PC-9 (cell line): ENCODE measurements at places on chromosomes 12 and 14. TPM values are rescaled to one million over a fixed set of nuclear protein-coding genes. Genes with fewer than 3 reads are reported as not detected.

DNA sequence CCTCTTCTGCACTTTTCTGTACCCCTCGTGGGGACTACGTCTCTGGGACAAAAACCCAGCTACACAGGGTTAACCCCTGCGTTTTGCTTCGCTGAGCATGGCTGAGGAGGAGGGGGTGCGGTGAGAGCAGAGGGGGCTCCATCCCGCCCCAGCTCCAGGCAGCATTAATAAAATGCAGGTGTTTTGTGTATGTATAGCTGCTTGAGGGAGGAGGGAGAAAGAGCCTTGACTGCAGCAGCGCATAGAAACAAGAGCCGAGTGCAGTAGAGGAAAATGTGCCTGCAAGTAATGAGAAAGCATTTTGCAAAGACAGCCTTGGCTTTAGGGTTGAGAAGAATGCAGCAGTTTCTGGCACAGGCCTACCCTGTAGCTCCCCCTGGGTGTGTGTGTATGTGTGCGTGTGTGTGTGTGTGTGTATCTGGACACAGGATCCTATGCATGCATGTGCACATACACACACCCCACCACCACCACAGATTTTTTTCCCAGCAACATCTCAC, 103.9 kb downstream of the ZFP36L1 start:
- H3K4me1 ChIP-seq = peaks cover 71% of the 10 kb centered on the region
- no peak for DNase-seq
- no peak overlapping the region for H3K4me3 ChIP-seq

- H3K36me3 ChIP-seq = no peaks in the 10 kb centered on the region
- H3K27me3 ChIP-seq = no peaks in the 10 kb centered on the region
- no peak overlapping the region for H3K4me3 ChIP-seq
- H3K27ac ChIP-seq = no peak overlapping the region
- H3K4me1 ChIP-seq = no peaks in the 10 kb centered on the region
Observed at GRCh38 chr12:116827432-116827831, 53.8 kb downstream of the HRK start.

GRCh38 chr12:92673756-92674155, 29.0 kb upstream of the PLEKHG7 start:
- H3K36me3 ChIP-seq = no peaks in the 10 kb centered on the region
- no peaks in the 10 kb centered on the region for H3K27me3 ChIP-seq
- no peak overlapping the region for H3K4me3 ChIP-seq

GRCh38 chr14:73663548-73664212, 18.9 kb downstream of the DNAL1 start:
- H3K36me3 ChIP-seq = peaks cover 12% of the 10 kb centered on the region
- H3K27ac ChIP-seq = no peak overlapping the region
- H3K4me1 ChIP-seq = peaks cover 22% of the 10 kb centered on the region
- no peak overlapping the region for H3K4me3 ChIP-seq
- no peaks in the 10 kb centered on the region for H3K27me3 ChIP-seq
- DNase-seq = peak; percentile 37

- no peak overlapping the region for H3K27ac ChIP-seq
- H3K27me3 ChIP-seq = peaks cover 83% of the 10 kb centered on the region
- H3K36me3 ChIP-seq = no peaks in the 10 kb centered on the region
- no peak overlapping the region for H3K4me3 ChIP-seq
- no peaks in the 10 kb centered on the region for H3K4me1 ChIP-seq
Observed at GRCh38 chr12:4421590-4422031, 24.0 kb downstream of the FGF6 start.

DNA sequence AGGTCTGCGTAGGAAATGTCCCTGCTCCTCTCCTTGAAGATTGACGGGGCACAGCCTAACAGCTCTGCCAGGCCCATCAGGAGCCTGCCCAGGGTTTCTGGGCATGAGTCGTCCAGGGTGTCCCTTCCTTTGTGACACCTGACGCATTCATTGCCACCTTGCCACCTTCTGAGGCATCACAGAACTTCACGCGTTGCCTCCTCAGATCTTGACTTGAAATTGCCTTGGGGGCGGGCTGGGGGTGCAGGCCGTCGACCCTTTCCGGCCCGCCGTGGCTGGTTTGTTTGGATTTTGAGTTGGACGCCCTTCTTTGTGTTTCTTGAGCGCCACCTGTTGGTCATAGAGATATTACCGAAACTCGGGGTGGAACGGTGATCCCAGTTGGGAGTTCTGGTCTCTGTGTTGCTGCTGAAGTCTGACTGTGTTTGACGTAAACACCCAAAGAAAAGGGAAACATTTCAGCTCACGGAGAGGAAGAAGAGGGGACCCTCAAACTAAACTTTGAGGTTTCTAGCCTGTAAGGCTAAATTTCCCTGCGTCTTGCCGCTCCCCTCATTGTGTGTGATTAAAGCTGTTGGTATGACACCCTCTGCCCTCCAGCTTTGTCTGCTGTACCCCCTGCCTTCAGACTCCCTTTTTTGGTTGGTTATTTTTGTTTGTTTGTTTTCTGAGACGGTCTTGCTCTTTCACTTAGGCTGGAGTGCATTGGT, 44.6 kb downstream of the MLXIP start:
- peaks cover 5% of the 10 kb centered on the region; the same call in 1 of the 2 replicates for H3K4me1 ChIP-seq
- H3K27me3 ChIP-seq = no peaks in the 10 kb centered on the region
- no peaks in the 10 kb centered on the region for H3K36me3 ChIP-seq
- peak overlapping the region; percentile 49 for H3K27ac ChIP-seq
- peak; percentile 53 for DNase-seq

- H3K27ac ChIP-seq = 0 out of 2 replicates have a peak overlapping the region, but pooled peaks have one; percentile 9
- H3K27me3 ChIP-seq = no peaks in the 10 kb centered on the region
- DNase-seq = no peak
- H3K36me3 ChIP-seq = no peaks in the 10 kb centered on the region
- no peak overlapping the region for H3K4me3 ChIP-seq
Observed at GRCh38 chr14:65277027-65277426, 135.5 kb upstream of the FUT8 start.

- no peaks in the 10 kb centered on the region for H3K4me1 ChIP-seq
- no peak overlapping the region for H3K4me3 ChIP-seq
- H3K36me3 ChIP-seq = no peaks in the 10 kb centered on the region
Observed at GRCh38 chr14:66015071-66015780, 470.9 kb upstream of the CCDC196 start.

GRCh38 chr14:52021957-52022600, 32.7 kb downstream of the RTRAF start:
- no peak overlapping the region for H3K4me3 ChIP-seq
- H3K27ac ChIP-seq = no peak overlapping the region
- no peaks in the 10 kb centered on the region for H3K36me3 ChIP-seq
- no peaks in the 10 kb centered on the region for H3K27me3 ChIP-seq

GRCh38 chr12:19553175-19553574, 113.9 kb downstream of the AEBP2 start:
- no peak for DNase-seq
- no peaks in the 10 kb centered on the region for H3K27me3 ChIP-seq
- no peak overlapping the region for H3K4me3 ChIP-seq
- no peaks in the 10 kb centered on the region for H3K36me3 ChIP-seq

DNA sequence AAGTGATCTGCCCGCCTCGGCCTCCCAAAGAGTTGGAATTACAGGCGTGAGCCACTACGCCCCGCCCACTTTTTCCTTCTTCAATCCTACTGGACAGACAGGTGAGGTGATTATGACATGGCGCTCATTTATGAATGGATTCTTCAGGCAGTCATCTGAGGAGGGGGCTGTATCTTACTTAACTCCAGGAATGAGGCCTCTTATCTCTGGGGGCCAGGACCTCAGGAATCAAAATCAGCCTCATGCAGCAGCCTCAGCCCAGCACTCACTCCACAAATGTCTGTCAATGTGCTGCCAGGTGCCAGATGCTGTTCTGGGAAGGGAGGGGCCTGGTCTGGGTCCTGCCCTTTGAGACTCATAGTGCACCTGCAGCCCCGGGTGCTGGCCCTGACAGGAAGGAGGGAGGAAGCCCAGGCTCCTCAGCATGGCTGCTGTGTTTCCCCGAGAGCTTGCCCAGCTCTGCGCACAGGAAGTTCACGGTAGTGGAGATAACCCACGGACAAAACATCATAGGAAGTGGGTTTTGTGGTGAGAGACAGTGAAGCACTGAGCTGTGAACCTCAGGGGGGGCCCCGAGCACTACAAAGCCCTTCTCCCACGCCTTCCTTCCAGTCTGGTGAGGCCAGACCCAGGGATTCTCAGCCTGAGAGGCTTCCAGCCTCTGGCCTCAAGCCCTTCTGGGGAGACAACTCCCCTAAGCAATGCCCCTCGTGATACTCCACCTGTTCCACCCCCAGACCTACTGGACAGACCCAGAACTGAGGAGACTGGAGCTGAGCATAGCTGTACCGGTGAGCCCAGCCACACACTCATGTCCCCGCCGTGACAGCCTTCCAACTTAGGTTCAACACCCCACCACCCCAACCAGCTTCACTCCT, 22.3 kb downstream of the GALNT6 start:
- no peak for DNase-seq
- no peaks in the 10 kb centered on the region for H3K27me3 ChIP-seq
- no peak overlapping the region for H3K27ac ChIP-seq

The DPY19L2 gene
- not detected in 2 replicates for total RNA-seq

The TSPAN11 gene
- total RNA-seq = not detected in 2 replicates

The TPPP2 gene
- total RNA-seq = not detected in 2 replicates

The CLEC9A gene
- not detected in 2 replicates for total RNA-seq

The APPL2 gene
- 24.3 and 24.6 TPM in 2 replicates for total RNA-seq

The NUMB gene
- 59.2 and 64.5 TPM in 2 replicates for total RNA-seq

The EML1 gene
- total RNA-seq = 1.8 and 2.4 TPM in 2 replicates

The TRPV4 gene
- 3.1 and 3.2 TPM in 2 replicates for total RNA-seq

The MEG3 gene
- not detected in 2 replicates for total RNA-seq

The ADAMTS20 gene
- 1.0 and 1.6 TPM in 2 replicates for total RNA-seq

The LIMA1 gene
- total RNA-seq = 73.1 and 98.6 TPM in 2 replicates

The MYO1H gene
- total RNA-seq = not detected in 2 replicates

The CATSPERB gene
- not detected in 2 replicates for total RNA-seq
